ENCODE measurements at places on chromosomes 7 and 10.

DNA sequence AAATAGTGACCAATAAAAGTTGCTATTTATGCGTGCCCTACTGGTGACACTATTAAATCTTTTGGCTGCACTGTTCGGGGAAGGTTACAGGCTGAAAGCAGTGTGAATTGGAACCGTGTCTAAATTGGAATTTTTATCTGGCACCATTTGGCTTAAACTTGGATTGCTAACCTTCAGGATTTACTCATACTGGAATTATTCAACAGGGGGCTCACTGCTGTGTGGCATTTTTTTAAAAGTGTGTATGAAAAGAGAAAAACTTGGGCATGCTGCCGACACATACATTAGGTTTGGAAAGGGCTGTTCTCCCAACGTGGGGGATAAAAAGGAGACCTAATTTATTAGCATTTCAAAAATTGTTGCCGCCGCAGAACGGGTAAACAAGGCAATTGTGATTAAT is 537.9 kb upstream of the MGMT start:
- no peak for DNase-seq

DNA sequence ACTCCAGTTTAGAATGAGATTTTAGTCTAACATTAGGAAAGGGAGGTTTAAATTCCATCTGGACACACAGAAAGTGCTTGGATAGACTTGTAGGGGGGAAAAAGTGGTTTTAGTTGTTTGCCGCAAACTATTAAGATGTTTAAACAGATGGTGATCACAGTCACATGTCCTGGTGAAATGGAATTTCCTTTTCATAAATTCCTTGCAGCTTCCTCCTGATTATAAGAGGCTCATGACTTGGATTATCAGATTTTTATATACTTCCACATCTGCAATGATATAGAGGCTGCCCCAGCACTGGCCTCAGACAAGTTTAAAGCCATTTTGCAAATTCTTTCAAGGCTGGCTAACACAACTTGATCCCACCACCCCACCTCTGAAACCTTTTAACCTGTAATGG is 106.4 kb upstream of the ARMC3 start:
- no peak for DNase-seq

GRCh38 chr10:99966306-99966705 is 43.4 kb downstream of the DNMBP start:
- no peak for DNase-seq

DNA sequence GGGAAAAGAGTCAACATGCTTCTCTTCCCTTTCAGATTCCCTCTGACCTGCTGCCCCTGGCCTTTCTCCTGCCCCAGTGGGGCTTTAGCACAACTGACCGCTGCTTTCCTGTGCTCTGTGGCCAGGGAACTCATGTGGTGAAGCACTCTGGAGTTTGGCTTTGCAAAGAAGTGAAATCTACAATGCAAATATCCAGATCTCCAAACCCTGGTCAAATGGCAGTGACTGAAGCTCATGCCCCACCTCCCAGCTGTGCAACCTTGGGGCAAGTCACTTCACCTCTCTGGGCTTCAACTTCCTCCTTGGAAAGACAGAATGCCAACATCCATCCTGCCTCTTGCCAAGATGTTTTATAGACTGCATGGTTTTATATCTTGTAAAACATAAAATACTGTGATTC is 157.8 kb downstream of the NEURL1 start:
- DNase-seq, result no peak

- DNase-seq, result no peak
Measured at GRCh38 chr7:142436601-142437000, 178.7 kb upstream of the PRSS58 start.

DNA sequence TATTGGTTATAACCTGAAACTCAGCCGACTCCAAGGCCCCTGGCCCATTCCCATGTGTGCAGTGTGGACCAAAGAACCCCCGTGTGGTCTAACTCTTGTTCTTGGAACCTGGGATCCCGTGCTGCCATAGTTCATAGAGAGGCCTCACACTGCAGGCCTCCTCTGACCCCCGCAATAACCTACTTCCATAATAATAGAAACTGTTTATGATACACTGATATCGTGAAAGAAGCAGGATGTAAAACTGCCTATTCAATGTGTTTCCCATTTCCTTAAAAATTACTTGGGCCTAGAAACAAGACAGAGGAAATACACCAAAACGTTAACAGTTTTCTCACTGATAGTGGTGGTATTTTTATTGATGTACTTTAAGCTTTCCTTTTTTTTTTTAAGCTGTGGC is 109.2 kb upstream of the KDM7A start:
- DNase-seq, result no peak

DNA sequence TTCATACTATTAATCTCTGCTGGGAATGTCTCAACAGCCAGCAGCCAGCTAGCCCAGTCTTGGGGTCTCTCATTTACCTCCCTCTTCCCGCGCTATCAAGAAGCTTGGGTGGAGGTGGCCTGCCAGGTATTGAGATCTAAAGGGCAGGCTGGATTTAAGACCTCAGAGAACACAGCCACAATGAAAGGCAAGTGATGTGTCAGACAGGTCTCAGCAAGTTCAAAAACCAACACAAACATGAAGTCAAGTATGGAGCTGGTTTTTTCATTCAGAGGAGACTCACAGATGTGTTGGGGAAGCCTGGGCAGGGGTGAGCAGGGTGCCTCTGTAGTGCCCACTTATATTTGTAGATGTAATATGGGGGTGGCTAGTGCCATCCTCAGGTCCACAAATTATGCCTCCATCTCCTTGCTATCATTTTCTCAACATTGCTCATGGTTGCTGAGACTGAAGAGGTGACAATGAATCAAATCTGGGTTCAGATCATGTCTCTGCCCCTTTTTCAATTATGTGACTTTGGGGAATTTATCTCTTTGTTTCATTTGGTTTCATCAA is 27.7 kb upstream of the CROT start:
- no peak for DNase-seq

GRCh38 chr7:918441-919113 is 35.9 kb downstream of the ADAP1 start:
- DNase-seq, result no peak

DNA sequence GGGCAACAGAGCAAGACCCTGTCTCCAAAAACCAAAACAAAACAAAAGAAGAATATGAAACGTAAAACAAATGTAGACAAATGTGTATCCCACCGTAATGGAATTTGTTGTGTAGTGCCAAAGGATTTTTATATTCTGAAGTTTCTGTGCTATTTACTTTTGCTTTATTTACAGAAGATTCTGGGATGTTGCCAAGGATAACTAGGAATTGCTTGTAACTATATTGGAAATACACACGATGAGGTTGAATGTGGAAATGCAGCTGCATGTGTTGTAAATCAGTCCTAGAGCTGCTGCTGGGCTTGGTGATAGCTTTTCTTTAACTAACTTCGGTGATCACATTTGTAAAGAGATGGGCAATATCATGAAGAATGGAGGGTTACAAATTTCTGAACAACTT is 39.5 kb downstream of the GALNT17 start:
- DNase-seq, result no peak

GRCh38 chr10:109956454-109957091 is 33.3 kb upstream of the XPNPEP1 start:
- DNase-seq, result no peak

DNA sequence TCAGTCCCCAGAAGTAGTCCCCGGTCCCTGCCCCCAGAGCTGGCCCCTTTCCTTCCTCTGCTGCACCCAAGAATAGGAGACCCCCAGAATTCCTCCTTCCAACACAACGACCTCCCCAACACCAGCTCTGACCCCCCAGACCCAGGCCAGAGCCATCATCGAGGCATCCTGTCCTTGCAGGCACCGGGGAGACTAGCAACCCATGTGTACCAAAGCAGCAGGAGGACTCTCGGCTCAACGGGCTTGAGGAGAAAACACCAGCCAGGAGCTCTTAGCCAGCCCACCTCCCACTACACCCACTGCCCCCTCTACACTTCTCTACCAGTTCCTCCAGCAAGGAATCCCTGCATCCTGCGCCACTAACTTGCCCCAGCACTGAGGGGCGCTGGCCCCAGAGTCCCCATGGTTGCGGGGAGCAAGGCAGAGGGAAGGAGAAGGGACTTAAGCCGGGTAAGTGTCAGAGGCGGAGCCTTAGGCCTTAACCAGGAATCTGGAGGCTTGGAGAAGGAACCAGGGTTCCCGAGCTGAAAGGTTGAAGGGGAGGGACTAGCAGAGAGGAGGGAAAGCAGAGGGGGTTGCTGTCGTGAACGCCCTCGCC is 3.9 kb downstream of the GRID1 start:
- DNase-seq, result no peak

DNA sequence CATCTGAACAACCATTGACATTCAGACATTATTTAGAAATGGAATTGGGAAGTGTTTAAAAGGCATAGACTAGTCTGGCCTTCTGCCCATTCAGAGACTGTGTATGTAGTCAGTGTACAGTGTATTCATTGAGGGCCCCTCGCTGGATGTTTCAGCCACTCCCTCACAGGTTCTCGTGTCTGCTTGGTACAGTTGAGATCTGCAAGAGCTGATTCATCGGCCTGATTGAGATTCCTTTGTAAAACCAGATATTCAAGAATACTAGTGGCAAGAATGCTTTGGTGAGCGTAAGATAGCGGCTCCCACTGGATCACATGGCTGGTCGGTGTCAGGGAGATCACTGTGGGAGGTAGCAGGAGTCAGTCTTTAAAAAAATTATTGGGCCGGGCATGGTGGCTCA is 119.5 kb downstream of the TCF7L2 start:
- no peak for DNase-seq

Data from activated CD8-positive, alpha-beta memory T cell treated with anti-CD3 and anti-CD28 coated beads for 4 hours (primary cell).